ENCODE measurements at places on chromosomes 11 and 22.

- DNase-seq: no peak
These were observed 23.0 kb downstream of the LMO2 start for GRCh38 chr11:33868647-33869461.

DNA sequence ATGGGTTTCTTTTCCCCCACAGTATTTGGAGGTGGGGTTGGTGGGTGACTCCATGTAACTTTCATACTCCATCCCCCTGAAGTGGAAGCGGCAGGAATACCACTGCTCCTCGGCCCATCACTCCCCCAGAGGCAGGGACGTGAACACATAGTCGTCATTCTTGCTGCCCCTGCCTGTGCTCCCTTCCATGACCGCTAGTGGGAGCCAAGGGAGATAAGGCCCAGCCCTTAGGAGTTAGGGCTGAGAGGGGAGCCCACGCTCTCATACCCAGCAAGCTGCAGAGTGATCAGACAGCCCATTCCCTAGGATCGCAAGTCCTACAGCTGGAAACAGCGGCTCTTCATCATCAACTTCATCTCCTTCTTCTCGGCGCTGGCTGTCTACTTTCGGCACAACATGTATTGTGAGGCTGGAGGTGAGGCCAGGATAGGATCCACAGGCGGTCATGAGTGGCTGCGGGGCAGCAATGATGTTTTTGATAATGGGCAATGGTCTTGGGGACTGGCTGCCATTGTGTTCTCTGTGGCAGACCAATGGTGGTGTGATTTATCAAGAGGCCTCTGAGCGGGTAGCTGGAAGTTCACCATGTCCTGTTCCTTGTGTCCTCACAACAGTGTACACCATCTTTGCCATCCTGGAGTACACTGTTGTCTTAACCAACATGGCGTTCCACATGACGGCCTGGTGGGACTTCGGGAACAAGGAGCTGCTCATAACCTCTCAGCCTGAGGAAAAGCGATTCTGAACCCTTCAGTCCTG is 15.9 kb downstream of the RHOG start:
- no peak for DNase-seq

DNA sequence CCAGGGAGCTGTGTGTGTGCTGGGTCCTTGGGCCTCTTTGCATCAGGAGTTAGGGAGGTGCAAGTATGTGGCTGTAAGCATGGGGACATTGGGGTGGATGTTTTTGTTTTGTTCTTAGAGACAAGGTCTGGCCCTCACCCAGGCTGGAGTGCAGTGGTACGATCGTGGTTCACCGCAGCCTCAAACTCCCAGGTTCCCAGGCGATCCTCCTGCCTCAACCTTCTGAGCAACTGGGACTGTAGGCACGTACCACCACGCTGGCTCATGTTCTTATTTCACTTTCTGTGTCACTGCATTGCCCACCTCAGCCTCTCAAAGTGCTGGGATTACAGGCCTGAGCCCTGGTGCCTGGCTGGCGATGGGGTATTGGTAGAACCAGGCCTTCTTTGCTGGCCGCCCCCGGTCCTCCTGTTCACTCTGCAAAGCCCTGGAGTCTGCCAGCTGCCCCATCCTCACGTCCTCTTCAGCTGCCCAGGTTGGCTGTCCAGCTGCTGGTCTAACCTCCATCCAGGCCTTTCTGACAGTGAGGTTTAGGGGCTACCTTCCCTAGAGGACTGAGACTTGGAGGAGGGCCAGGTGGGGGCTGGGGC is 851 bp upstream of the GRAMD4 start:
- no peak for DNase-seq

DNA sequence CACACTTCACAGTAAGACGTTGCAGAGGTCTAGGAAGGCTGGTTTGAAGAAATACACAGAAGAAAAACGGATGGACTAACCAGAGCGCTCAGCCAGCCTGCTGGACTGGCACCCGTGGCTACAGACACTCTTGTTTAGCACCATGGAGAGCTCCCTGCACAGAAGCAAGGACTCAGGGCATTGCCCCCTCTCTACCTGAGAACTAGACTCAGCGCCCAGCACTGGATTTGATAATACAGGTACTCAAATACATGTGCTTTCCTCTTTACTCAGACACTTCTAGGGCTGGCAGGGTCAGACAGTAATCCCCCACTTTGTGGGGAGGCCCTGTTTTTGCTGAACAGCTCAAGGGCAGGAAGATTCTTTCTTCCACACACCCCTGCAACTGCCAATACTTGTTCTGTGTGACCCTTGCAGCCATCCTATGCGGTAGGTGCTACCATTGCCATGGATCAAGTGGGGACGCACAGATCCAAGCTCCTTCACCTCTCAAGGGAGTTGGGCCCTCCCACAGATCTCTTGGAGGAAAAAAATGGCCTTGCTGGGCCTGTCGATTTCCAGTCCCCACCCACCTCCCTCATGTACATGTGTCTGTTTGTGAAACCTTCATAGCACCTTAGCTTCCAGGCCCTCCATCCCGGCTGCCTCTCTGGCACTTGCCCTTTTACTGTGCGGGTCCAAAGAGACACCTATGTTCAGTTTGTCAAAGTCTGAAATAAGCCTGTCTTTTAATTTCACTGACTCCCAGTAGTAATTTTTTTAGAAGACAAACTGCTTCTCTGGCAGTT is 5.1 kb upstream of the P2RX6 start:
- no peak for DNase-seq

GRCh38 chr11:44986315-44986714 is 35.6 kb upstream of the TP53I11 start:
- no peak for DNase-seq

DNA sequence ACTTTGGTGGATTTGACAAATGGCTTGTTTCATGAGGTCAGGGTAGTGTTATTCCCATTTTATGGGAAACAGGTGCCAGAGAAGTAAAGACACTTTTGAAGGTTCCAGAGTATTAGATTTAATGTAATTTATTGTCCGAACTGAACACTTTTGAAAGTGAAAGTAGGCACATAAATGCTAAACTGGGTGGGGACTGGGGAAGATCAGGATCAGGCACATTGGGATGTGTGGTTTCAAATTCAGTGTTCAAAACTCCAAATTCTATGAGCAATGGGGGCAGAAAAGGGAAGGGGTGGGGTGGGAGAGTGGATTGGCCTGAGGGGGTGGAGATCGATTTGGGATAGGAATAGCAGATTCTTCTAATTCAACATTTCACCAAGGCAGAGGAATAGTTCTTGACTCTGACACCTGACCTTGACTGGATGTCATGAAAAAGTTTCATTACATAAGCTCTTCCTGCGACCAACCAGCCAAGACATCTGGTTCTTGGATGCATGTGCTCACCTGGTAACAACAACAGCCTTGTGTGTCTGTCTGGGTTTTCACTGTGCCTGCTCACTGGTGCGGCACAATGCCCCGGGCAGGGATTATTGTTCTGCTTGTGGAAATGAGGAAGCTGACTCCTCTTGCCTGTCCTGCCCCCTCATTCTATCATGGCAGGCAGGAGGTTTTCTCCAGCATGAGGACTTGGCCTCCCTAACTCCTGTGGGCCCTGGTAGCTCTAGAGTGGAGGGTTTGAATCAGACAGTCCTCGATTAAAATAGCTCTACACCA is 10.8 kb downstream of the PPFIBP2 start:
- no peak for DNase-seq

DNA sequence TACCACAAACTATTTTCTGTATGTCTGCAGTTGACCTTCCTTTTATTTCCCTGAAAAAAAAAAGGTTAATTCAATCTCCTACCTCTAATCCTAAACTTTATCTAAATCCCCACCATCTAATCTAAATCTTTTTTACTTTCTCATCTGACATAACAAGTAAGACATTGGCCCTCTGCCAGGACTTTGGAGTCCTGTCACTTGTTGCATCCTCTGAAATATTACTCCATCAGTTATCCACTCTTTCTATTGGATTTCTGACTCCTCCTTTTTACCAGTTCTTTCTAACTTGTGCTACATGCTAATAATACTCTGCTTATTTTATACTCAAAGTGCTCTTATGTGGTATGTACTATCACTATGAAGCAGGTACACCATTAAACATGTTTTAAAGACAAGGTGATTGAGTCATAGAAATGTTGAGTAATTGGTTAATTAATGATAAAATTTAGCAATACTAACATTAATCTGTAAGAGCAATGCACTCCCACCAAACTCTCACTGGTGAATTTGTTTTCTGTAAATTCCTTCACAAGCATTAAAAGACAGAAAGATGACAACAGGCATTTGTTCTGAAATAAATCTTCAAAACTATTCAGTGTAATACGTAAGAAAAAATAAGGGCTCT is 914.2 kb upstream of the RAG2 start:
- DNase-seq: no peak

DNA sequence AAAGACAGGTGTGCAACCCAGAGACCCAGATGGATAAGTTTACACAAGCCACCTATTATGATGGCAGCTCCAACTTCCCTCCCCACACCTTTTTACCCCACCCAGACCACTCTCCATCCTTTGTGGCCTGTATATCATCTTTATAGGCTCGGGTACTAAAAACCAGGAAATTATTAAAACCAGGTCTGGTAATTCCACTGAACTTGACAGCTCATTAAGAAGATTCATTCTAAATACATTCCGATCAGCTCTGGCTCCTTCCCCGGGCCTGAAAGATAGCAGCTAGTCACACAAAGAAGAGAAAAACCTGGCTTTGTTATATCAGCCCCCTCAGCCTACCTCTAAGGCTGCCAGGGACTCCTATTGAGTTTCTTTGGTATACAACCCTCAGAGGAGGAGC is 67.9 kb upstream of the API5 start:
- no peak for DNase-seq

DNA sequence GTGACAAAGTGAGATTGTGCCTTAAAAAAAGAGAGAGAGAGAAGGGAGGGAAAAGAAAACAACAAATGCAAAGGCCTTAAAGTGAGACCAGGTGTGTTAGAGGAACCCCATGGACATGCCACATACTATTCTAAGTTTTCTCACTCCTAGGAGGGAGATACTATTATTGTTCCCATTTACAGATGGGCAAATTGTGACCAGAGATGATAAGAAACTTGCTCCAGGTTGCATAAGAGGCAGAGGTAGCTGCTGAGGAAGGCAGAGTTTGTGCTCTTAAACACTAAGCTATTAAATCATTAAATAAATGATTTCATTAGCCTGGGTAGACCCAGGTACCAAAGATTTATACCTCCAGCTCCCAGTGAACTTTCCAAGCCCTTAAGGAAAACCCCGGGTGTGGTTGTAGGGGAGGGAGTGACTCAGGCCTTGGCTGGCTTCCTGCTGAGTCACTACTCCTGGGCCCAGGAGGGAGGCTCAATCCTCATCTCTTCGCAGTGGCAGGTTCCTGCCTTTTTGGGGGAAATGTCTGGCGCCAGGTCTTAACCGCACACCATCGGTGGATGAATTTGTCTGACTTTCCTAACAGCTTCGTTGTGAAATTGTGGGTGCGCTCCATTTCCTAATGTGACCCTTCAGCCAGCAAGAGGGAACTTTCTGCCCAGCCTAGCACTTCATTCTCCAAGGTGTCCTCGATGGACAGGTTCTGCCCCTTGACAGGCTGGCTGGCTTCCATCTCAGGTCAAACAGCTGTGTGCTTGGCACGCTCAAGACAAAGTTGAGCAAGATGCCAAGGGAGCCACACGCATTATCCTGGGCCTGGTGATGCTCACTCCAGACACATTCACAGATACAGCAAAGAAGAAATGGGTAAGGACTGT is 33.4 kb upstream of the PTPRJ start:
- DNase-seq: no peak

DNA sequence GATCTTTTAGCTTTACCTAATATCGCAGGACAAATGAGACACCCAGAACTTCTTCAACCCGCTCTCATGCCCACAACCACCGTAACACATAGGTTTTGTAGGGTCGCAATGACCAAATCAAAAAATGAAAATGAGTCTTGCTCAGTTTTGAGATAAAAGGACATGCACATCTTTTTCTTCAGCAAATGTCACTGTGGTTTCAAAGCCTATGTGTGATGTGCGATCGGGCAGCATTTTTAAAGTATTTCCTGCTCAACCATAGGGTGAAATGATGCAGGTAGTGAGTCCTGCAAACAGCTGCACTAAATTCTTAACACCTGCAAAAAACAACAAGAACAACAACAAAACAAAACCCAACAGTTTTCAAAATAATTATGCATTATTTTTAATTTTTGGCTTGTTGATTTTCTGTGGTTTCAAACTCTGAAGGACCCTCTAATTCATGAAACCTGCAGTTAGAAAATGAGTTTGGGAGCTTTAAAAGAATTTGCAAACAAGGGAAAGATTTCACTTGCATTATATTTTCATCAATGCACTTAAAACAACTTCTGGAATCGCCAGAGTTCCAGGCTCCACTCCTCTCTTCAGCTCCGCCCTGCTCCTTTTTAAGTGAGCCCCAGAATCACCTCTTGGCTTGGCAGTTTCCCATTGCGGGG is 79.4 kb downstream of the PRR5L start:
- no peak for DNase-seq

GRCh38 chr22:46483353-46483752 is 54.1 kb downstream of the CELSR1 start:
- no peak for DNase-seq

- DNase-seq: no peak
These were observed 39.2 kb upstream of the RAPSN start for GRCh38 chr11:47488111-47488510.

- no peak for DNase-seq
These were observed 8.8 kb downstream of the SLC43A3 start for GRCh38 chr11:57418131-57418530.

DNA sequence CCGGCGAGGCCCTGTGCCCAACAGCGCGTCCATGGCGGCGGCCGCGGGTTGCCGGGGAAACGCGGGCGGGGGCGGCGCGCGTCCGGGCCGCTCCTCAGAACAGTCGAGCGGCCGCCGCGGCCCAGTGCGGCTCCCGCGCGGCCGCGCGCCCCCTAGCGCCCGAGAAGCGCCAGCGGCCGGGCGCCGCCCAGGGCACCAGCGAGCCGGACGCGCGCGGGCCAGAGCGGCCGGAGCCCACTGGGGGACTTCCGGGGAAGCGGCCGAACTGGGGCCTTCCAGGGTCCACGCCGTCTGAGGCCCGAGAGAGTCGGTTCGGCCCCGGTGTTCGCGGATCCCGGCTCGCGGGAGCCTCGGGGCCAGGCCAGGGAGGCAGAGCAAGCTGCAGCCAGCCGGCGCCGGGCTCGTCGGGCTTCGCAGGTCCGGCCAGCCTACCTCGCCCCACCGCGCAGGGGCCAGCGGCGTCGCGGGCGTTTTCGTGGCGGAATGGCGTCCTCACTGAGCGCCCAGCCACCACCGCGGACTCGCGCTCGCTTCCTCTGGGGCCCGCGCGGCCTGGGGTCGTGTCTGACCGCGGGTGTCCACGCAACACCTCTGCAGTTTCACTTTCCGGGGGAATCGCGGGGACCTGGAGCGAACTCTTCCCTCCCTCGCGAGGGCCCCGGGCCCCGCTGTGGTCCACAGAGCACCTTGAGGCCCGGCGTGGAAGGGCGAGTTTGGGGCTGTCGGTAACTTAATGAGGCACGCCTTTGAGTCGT is at the start of gene DENND6B:
Gene DENND6B (minus strand): TSS at position 57 of the 755 bp plus-strand sequence. CDS start 24 bp downstream, at position 33.
- DNase-seq: peak; percentile 45

DNA sequence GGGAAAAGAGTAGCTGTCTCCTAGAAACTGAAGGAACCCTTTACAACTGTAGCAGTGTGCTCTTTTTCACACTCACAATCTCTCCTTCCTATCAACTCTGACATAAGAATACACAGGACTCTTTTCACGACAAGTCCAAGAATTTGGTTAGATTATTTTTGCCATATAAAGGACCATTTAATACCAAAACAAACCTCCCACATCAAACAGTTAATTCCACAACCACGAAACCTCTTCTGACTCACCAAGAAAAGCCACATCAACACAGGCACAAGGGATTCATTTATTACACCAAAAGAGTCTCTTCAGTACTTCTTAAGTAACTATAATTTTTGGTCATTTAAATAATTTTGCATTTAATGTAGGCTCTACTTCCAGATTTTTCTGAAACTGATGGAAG is 222.6 kb upstream of the PITPNB start:
- no peak for DNase-seq

All from NCI-H2107 (cell line).